ENCODE measurements at places on chromosomes 4 and X.

DNA sequence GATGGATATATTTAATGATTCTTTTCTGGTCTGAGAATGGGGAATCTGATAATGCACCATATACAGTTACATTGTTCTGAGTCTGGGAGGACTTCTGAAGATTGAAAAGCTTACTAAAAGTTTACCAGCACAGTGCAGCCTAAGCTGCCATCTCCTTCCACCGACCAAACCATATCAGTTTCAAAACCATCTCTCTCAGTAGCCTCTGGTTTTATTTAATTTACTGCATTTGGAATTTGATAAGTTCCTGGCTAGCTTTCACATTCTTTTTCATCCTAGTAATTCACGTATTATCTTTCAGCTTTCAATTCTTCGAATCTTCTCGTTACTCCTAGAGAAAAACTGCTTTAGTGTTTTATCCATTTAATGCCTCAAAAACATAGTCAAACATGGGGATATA is 181.4 kb upstream of the HCCS start:
- no peak for DNase-seq

DNA sequence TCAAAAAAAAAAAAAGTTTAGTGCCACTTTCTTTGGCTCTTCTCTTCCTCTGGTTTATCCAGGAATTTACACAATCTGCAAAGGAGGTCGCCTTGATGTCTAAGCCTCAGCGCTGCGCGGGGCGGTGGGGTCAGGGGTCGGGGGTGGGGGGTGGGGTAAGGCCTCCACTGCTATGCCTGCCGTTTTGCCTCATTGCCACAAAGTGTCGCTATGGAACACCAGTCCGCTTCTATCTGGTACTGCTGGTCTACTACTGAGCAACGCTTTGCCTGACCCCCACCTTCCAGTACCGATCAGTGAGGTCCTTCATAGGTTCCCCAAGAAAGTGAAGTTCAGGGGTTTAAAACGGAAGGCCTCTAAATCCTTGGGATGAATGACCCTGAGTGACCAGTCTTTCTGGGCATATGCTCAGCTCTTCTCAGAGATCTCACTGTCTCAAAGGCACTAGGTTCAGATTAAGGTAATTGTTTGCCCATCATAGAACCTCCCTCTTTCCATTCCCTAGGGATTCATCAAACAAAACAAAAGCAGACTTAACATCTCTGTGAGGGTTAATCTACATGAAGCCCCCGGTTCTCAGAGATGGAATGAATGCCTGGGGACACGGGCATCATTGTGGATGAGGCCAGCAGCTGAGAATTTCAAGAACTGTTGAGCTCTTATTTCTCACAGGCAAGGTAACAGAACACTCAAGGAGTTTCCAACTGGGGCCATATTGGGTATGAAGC is 16.9 kb upstream of the TSR2 start:
- DNase-seq: peak; percentile 59

GRCh38 chr4:170015285-170015684 is 10.9 kb downstream of the MFAP3L start:
- DNase-seq: peak; percentile 32

- DNase-seq: no peak
Measured at GRCh38 chr4:86117705-86118302, 242.0 kb downstream of the MAPK10 start.

DNA sequence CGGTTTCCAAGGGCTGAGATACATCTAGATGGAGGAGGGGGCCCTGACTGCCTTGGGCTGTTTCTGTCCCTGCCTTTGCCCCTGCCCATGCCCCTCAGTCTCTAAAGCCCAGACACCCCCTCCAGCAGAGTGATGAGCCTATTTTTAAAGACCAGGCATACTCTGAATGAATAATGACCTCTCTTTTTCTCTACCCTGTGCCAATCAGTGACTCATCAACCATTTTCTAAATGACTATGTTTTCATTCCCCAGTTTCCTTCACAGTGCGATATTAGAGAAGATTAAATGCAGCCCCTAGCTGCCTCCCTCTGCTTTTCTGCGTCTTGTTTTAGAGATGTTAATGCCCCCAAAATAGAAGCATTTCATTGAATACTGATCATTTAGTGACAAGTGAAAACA is 15.5 kb upstream of the NHS start:
- DNase-seq: no peak

- DNase-seq: no peak
Measured at GRCh38 chr4:71411981-71412380, 73.2 kb downstream of the SLC4A4 start.

DNA sequence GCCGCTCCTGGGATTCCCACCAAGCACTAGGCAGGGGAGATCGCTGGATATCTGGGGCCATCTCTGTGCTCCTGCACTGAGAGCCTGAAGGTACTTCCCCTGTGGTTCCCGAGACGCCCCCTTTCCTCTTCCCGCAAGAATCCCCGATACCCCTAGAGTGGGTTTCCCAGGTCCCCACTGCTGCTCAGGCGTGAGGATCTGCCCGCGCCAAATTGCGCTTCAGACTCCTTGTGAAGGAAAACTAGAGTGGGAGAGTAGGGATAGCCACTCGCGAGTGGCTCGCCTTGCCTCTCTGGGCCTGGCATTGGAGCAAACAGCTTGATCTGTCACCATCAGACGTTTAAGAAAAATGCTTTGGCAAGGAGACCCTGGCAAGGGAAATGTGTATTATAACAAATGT is 1.5 kb downstream of the IL1RAPL2 start:
- no peak for DNase-seq

DNA sequence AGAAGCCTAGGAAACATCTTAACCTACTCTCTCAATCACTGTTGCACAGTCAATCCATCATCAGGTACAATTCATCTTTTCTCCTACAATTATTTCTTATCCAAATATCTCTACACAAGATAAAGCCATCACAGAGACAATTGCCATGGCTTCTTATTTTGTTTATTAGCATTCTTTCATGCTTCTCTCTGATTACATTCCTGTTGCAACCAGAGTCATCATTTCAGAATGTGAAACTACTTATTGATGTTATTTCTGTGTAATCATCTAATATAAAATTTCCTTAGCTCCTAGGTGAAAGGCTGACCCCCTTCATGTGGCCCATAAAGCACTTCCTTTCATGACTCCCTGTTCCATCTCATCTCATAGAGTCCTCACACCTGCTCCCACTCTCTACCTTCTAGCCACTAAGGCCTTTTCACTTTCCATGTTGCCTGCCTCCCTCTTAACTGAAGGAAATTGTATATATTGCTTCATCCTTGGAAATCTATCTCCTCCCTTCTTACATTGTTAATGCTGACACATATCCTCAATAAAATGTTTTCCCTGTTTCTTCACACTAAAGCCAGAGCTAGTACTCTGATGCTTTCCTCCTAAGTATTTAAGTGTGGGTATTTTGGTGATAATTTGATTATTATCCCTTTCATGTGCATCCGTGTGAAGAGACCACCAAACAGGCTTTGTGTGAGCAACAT is 829.9 kb downstream of the FAT4 start:
- DNase-seq: no peak

- DNase-seq: no peak
Measured at GRCh38 chr4:1495416-1496115, 89.3 kb upstream of the NKX1-1 start.

DNA sequence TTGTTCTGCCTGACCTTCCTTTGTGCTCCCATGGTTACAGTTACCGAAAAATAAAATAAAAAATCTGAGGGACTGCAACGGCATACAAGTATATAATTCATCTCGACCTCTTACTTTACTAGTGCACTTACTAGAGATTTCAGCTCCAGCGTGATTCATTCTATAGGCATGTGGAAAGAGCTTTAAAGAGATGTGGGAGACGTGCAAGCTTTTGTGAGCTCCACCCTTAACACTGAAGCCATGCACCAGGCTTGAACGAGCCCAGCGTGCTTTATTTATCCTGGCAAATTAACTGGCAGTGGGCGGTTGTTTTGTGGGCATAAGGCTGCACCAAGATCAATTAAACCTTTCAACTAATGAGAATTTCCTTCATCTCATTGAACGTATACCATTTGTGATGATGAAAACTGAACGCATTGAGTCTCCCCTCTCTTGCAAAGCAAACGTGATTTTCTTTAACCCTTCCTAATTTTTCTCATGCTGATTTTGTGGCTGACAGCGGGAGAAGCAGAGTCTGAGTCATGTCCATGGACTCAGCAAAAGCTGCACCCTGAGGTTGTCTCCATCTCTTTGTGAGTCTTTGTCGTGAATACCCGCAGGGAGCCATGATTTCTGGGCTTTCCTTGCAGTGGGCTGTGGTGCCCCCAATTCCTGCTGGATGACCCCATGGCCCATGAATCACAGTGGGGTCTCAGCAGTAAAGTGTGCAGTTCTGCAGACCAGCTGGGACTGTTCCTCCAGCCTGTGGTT is 60.1 kb downstream of the MXRA5 start:
- DNase-seq: peak; percentile 65

DNA sequence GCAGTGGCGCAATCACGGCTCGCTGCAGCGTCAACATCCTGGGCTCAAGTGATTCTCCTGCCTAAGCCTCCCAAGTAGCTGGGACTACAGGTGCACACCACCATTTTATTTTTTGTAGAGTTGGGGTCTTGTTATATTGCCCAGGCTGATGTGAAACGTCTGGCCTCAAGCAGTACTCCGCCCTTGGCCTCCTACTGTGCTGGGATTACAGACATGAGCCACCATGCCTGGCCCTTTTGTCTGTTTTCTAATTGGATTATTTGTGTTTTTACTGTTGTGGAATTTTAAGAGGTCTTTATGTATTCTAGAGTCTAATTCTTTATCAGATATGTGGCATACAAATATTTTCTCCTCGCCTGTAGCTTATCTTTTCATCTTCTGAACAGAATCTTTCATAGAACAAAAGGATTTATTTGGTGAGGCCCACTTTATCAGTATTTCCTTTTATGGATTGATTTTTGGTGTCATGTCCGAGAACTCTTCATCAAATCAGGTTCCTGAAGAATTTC is 18.9 kb downstream of the PLS3 start:
- no peak for DNase-seq

DNA sequence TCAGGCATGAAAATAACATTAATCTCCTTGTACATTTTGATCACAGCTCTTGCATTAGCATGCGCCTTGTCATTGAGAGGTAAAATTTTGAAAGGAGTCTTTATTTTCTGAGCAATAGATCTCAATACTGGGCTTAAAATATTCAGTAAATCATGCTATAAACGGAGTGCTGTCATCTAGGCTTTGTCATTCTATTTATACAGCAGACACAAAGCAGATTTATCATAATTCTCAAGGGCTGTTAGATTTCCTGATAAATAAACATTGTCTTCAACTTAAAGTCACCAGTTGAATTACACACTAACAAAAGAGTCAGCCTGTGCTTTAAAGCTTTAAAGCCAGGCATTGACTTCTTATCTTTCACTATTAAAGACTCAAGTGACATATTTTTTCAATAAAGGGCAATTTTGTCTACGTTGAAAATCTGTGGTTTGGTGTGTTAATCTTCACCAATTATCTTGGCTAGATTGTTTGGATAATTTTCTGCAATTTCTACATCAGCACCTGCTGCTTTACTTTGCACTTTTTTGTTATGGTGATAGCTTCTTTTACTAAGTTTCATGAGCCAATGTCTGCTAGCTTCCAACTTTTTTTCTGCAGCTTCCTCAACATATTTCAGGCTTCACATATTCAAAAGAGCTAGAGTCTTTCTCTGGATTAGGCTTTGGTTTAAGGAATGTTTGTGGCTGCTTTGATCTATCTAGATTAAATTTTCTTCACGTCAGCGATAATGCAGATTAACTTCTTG is 27.9 kb upstream of the UGT2B4 start:
- no peak for DNase-seq

DNA sequence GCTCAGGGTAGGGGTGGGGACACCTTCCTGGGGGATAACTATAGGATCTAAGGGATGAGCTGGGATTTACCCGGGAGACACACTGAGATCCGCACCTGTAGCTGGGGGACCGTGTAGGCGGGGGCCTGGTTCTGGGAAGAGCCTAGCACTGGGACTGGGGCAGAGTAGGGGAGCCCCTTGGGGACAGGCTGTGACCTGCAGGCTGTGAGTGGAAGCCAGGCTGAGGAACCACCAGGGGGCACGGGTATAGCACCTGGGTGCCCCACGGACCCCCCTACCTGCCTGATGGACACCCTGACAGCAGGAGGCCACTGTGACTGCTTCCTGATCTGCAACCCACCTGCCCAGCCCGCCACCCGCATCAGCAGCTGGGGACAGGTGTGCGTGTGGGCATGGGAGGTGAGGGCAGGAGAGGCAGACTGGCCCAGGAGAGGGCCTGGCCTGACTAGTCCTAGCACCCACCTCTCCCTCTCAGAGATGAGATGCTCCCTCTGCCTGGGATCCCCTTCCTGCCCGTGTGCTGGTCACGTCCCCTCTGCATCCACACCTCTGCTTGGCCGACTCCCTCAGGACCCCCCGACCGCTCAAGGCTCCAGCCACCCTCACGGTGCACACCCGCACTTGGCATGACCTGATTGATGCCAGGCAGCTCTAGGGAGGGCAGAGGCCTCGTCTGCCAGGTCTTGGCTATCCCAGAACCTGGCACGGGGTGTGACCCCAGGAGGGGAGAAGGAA is 94.2 kb upstream of the NKX1-1 start:
- DNase-seq: no peak

- no peak for DNase-seq
Measured at GRCh38 chrX:131704136-131704695, 160.3 kb downstream of the OR13H1 start.

DNA sequence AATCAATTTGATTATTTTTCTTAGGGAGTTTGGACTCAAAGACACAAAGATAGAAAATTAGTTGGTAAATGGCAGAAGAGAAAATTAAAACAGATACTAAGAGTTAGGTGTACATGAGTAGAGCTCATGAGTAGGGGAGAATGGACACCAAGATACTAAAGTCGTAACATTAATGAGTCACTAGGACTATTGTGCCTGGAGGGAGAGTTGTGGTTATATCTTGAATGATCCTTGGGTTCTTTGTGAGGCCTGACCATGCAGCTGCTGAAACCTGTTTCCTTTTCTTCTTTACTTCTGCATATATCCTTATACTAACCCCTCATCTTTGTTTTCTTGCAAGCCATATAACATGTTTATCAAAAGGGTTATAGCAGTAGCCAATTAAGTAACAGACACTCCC is 532.8 kb downstream of the RPA4 start:
- DNase-seq: no peak

- no peak for DNase-seq
Measured at GRCh38 chr4:173513651-173514050, 16.4 kb downstream of the HAND2 start.

GRCh38 chrX:113959912-113960626 is 623.8 kb upstream of the HTR2C start:
- DNase-seq: no peak

DNA sequence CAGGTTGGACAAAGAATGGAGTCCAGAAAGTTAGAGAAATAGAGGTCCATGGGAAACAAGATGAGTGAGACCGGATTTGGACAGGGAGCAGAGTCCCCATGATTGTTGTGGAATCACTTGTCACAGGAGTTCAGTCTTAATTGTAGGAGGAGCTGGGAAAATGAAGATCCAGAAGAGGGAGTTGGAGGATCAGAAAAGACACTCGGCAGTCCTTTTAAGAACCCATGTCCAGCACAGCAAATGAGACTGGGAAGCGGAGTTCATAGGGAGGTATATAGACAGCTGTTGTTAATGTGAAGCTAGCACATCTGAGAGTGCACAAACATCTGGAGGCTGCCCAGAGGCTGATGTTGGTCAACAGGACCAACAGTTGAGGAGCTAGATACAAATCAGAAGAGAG is 111.4 kb upstream of the RXFP1 start:
- no peak for DNase-seq

GRCh38 chr4:124803641-124804040 is 91.1 kb upstream of the ANKRD50 start:
- no peak for DNase-seq

All from islet precursor cell (in vitro differentiated cells).